SJSA1 (cell line): ENCODE measurements at places on chromosomes 2 and 18. TPM values are rescaled to one million over a fixed set of nuclear protein-coding genes. Genes with fewer than 3 reads are reported as not detected.

Gene ZNF532
- total RNA-seq, result 31.1 and 52.6 TPM in 2 replicates

DNA sequence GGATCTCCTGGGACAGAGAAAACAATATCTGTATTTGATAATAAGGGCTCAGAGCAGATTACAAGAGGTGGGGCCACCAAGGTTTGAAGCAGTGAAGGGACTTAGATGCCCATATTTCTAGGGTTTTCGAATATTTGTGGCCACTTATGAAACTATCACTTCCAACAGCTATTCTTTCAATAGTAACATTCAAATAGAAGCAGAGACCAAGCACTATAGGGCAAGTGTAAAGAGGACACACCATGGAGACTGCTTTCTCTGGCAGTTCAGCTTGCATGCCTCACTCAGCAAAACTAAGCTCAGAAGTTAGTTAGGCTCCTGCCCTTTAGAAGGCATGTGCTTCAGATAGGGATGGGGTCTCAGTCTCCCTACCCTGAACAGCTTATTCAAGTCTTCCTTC is 10.3 kb downstream of the PSTPIP2 start:
- no peak for DNase-seq

- no peak for DNase-seq
Measured at GRCh38 chr2:41206004-41206403, 754.1 kb upstream of the SLC8A1 start.

DNA sequence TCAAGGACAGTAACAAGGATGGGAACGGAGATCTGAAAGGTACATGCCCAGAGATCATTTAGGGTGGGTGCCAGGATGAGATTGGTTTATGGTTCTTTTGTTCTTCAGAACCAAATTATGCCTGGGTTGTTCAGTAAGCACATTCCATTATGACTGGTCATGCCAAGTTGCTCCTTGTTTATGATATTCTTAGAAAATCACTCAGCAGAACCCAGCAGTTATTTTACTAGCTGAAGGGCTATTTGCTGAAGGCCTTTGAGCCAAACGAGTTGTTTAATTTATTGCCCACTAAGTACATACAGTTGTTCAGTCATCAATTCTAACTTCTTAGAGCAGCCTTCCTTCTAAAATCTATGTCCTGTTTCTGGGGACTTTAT is 635 bp downstream of the SLC3A1 start:
- DNase-seq, result peak; percentile 47

DNA sequence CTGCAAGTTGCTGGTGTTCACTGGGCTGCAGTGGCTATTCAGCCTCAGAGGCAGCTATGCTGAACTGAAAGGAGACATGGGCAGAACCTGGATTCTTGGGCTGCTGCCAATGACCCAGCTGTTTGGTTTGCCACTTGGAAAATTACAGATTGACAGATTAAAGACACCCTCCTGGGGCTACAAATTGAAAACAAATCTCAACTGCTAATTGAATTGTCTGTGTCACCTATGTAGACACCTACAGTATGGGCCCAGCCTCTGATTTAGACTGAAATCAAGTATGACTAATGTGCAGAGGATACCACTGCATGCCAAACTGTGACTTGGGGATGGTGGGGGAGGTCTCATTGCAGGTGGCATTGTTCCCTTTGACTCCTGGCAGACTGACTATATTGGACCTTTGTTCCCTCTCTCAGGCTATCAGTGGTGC is 42.8 kb downstream of the ITSN2 start:
- no peak for DNase-seq

Gene CXCR2
- not detected in 2 replicates for total RNA-seq

Gene GALNT14
- total RNA-seq, result 0.21 TPM in 1 of 2 replicates, not detected in the other
